CD8-positive, alpha-beta memory T cell (primary cell): ENCODE measurements at places on chromosomes 16 and 17.

- no peak for DNase-seq
Observed at GRCh38 chr17:80931421-80932265, 60.0 kb upstream of the CHMP6 start.

DNA sequence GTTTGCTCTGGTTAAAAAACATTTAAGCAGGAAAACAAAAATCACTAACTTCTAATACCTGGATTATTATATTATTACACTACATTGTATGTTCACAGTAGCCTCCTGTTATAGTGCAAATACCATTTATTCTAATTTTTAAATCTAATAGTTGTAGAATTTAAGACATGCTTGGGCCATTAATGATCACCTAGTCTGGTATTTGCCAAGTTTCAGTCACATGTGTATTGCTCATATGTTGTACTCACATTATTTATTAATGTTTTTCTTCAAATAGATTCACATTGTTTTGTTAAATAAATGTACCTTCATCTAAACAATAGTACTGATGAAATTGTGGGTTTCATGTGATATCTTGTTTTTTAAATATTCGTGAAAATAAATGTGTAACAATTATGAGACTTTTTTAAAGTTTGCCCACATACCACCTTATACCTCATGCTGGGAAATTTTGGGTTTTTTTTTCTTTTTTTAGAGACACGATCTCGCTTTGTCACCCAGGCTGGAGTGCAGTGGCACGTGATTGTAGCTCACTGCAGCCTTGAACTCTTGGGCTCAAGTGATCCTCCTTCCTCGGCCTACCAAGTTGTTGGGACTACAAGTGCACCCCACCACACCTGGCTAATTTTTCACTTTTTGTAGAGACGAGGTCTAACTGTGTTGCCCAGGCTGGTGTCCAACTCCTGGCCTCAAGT, 5.9 kb downstream of the ZNF771 start:
- no peak for DNase-seq

DNA sequence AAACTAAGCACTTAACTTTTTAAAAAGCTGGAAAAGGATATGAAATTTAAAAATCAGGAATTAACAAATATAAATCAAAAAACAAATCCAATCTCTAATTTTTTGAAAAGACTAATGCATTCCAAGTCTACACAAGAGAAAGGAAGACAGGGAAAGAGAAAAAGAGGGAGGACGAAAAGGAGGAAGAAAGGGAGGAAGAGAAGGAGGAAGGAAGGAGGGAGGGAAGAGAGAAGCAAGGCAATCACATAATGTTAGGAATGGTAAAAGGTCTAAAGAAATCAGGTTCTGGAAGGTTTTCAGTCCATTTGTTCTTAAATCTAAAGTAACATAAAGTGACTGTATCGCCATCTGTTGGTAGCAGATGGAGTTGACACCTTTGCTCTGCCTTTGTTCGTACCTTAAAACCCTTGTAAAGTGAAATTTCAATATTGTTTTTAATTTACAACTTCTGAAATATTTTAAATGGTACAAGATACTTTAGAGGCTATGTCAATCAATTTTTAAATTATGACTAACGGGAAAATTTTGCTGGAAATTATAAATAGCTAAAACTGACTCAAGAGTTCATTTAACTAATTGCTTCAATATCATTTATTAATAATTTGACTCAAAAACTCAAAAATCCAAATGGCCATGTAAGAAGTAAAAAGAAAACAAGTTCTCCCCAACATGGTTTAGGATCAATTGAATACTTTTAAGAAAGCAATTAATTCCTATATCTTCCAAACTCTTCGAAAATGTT, 20.4 kb upstream of the CDYL2 start:
- peak; percentile 49 for DNase-seq

DNA sequence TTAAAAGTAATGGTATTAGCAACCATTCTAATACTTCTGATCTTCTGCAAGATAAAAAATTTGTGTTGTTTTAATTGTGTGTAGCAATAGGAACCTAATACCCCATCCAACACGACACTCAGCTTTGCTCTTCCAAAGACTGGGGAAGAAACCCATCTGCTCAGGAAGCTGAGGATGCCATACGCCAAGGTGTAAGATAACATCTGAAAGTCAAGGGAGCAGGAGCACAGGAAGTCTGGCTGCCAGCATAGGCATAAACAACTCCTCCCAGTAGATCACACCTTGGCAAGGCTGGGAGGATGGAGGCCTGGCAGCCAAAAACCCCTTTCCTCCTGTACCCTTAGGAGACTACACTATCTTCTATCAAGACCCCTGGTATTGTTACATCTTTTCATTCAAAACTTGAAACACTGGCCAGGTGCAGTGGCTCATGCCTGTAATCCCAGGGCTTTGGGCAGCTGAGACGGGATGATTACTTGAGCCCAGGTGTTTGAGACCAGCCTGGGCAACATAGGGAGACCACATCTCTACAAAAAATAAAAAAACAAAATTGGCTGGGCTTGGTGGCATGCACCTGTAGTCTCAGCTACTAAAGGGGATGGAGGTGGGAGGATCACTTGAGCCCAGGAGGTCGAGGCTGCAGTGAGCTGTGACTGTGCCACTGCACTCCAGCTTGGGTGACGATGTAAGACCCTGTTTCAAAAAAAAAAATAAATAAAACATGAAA, 5.7 kb upstream of the SPHK1 start:
- no peak for DNase-seq

DNA sequence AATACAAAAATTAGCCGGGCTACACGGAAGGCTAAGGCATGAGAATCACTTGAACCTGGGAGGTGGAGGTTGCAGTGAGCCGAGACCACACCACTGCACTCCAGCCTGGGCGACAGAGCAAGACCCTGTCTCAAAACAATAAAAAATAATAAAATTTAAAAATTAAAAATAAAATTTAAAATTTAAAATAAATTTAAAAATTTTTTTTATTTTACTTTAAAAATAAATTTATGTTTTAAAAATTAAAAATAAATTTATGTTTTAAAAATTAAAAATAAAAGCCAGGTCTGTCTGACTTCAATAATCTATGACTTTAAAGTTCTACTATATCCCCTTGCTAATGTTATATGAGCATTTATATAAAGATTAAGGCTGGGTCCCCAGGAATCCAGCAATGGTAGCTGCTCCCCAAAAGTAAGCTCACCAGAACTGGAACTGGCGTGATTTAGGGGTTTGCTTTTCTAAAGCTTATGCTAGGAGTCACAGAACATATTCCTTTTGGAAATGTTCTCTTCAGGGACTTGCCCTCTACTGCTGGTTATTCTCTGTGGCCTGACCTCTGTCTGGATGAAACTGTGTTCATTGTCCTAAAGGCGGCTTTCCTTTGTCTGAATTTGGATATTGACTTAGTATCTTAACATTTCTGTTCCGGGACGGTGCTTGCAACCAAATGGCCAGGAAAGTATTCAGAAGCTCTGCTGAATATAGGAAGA, 140.2 kb upstream of the NOL11 start:
- DNase-seq = no peak

GRCh38 chr16:7919782-7920181, 587.1 kb downstream of the RBFOX1 start:
- no peak for DNase-seq

DNA sequence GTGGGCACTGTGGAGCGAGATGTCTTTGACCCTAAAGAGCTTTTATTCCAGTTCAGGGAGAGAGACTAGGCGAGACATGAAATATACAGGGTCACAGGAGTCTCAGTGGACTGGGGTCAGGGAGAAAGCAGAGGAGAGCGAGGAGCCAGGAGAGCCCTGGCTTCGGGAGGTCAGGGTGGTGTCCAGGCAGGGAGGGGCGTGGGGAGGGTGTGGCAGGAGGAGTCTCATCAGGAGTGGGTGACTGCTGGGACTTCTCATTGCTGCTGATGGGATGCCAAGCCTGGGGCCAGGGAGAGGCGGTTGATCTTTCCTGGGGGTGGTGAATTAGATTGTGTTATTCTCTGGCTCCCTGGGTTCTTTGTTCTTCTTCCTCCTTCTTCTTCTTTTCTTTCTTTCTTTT, 22.4 kb upstream of the USP7 start:
- DNase-seq = no peak

DNA sequence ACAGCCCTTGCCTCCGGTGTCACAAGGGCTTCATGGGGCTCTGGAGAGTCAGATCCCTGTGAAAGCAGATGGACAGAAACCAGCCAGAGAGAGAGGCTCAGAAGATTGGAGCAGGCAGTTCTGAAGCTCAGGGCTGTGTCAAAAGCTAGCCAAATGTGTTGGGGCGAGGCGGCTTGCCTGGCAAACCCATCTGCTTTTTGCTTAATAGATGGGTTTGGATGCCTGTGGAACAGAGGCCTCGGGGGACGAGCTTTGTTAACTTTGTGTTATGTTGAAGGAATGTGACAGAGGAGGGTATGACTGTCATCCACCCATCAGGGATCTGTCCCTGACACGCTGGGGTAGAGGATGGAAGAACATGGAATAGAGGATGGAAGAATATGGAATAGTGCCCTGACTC, 21.0 kb upstream of the SLC12A3 start:
- DNase-seq = no peak

DNA sequence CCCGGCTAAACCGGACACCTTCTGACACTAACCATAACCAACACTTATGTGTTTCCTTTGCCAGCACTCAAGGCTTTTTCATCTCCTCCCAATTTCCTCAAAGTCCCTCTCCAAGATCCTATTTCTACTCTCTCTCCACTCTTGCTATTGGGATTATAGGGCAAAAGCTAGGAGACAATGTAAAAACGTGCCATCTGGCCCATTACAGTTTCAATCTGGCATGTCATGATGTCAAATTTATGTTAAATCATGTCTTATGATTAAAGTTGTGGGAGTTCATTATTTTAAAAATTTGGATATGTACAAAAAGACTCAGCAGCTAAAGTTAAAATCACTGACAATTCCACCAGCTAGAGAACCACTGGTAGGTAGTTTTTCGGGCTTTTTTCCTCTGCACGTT, 77.3 kb downstream of the ZFHX3 start:
- DNase-seq = no peak

- DNase-seq = no peak
Observed at GRCh38 chr16:48526058-48526957, 83.7 kb downstream of the N4BP1 start.

GRCh38 chr16:9929836-9930235, 252.4 kb downstream of the GRIN2A start:
- no peak for DNase-seq

GRCh38 chr16:85902366-85903155, 3.6 kb downstream of the IRF8 start:
- peak; percentile 40 for DNase-seq

DNA sequence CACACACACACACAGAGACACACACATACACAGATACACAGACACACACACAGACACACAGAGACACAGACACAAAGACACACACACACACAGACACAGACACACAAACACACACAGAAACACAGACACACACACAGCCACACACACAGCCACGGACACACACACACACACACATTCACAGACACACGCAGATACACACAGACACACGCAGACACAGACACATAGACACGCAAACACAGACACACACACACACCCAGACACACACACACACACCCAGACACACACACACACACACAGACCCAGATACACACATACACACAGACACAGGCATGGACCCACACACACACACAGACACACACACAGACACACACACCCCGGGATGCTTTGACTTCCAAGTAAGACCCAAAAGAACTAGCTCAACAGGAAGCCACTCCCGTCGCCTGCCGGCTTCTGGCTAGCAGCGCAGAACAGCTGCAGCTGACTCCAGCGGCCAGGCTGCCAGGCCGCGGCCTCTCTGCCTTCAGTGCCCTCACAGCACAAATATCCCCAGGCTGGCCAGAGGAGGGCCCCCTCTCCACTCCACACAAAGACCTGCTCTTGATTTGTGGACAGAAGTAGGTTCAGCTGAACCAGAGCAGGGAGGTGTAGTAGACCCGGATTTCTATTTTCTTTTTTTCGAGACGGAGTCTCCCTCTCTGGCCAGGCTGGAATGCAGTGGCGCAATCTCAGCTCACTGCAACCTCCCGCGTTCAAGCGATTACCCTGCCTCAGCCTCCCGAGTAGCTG, 6.0 kb upstream of the CHRNE start:
- peak; percentile 69 for DNase-seq

DNA sequence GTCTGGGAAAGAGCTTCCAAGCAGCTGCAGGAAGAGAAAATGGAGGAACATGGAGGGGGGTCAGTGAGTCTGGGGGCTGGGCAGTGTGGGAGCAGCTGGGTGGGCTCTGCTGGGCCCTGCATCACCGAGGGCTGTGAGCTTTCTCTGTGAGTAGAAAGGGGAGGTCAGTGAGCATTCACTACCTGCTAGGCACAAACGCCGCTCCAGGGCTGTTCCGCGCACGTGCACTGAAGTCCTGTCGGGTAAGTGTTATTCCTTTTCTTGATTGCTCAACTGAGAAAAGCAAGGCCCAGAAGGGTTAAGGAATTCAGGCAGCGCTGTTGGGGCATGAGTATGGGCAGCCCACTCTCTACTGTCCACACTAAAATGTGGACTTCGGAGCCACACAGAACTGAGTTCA, 4.7 kb downstream of the CACNG5 start:
- no peak for DNase-seq

GRCh38 chr17:27244491-27245223, 49.3 kb upstream of the WSB1 start:
- DNase-seq = no peak

GRCh38 chr16:81261049-81261648, 22.7 kb downstream of the BCO1 start:
- no peak for DNase-seq

DNA sequence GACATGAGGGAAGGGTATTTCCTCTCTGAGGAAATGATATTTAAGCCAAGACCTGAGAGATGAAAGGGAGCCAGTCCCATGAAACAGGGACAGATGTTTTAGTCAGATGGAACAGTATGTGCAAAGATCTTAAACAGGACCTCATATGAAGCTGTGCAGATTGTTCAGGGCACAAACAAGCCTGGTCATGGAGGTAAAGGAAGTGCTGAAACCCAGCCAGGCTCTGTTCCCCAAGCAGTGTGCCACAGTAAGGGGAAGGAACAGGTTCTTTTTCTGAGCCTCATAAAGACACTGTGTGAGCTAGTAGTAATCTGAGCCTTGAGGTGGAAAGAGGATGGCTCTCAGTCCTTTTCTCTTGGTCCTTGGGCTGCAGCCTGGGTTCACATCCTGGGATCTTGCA, 159.9 kb downstream of the ANKFN1 start:
- DNase-seq = no peak

DNA sequence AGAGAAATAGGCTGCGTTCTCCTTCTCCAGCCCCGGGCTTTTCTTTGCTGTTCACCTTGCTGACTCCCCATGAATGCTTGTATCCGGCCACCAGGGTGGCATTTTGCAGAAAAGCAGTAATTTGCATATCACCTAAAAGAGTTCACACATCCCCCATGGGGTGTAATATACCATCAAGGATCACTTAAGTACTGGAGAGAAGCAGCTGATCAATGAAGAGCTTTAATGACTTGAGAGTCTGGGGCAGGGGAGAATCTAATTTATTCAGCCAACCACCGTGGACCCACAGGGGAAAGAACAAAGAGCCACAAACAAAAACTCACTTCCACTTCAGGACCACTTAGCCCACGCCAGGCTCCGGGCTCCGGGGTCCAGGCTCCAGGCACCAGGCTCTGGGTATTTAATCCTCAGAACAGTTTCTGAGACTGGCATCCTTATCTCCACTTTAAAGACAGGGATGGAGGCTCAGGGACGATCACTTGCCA, 33.9 kb upstream of the SEC14L1 start:
- DNase-seq = no peak
